H1 (cell line): ENCODE measurements at places on chromosomes 6 and 20.

DNA sequence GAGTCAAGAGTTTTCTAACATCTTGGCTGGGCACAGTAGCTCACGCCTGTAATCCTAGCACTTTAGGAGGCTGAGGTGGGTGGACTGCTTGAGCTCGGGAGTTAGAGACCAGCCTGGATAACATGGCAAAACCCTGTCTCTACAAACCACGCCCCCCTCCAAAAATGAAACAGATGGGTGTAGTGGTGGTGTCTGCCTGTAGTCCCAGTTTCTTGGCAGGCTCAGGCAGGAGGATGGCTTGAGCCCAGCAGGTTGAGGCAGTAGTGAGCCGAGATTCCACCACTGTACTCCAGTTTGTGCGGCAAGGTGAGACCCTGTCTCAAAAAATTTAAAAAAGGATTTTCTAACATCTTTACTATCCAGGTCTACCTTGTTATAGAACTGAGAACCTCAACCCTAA lies 22.0 kb downstream of the FAM8A1 start:
- peaks cover 14% of the 10 kb centered on the region for H3K36me3 ChIP-seq
- DNase-seq: no peak
- H3K4me1 ChIP-seq: no peaks in the 10 kb centered on the region
- no peak overlapping the region for H3K27ac ChIP-seq

- no peak overlapping the region for H3K27ac ChIP-seq
- no peak for DNase-seq
- H3K4me1 ChIP-seq: peaks cover 2% of the 10 kb centered on the region; the same call in 1 of the 2 replicates
- no peaks in the 10 kb centered on the region for H3K36me3 ChIP-seq
- no peak overlapping the region for H3K4me3 ChIP-seq
- no peaks in the 10 kb centered on the region for H3K27me3 ChIP-seq
These were observed 7.2 kb upstream of the UQCC2 start for GRCh38 chr6:33718713-33719112.

- no peaks in the 10 kb centered on the region for H3K27me3 ChIP-seq
- DNase-seq: no peak
- H3K36me3 ChIP-seq: no peaks in the 10 kb centered on the region
- H3K4me1 ChIP-seq: no peaks in the 10 kb centered on the region
These were observed 88.4 kb downstream of the MAFB start for GRCh38 chr20:40600441-40601219.

DNA sequence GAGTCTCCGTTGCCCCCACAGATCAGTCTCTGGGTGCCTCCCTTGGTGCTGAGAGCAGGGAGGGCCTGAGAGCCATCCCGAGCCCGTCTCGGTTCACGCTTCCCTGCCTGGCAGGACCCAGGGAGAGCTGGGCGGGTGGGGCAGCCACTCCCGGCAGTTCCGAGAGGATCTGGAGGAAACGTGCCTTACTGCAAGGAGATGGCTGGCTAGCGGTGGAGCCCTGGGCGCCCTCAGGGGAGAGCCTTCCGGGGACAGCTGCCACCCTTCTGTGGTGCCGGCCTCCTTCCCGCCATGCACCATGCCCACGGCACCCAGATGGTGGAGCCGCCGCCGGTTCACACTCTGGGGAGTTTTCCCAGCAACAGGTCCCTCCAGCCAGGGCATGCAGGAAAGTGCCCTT lies 45.8 kb upstream of the SLCO4A1 start:
- no peak for DNase-seq
- H3K4me3 ChIP-seq: no peak overlapping the region
- no peak overlapping the region for H3K27ac ChIP-seq
- no peaks in the 10 kb centered on the region for H3K27me3 ChIP-seq

GRCh38 chr6:55636406-55637102 lies 57.6 kb upstream of the HMGCLL1 start:
- H3K27me3 ChIP-seq: no peaks in the 10 kb centered on the region
- H3K4me1 ChIP-seq: no peaks in the 10 kb centered on the region
- DNase-seq: no peak

GRCh38 chr6:139080255-139080920 lies 51.8 kb downstream of the ABRACL start:
- no peaks in the 10 kb centered on the region for H3K36me3 ChIP-seq
- no peaks in the 10 kb centered on the region; the same call in 1 of the 2 replicates for H3K27me3 ChIP-seq
- no peaks in the 10 kb centered on the region for H3K4me1 ChIP-seq
- no peak for DNase-seq
- no peak overlapping the region for H3K27ac ChIP-seq

DNA sequence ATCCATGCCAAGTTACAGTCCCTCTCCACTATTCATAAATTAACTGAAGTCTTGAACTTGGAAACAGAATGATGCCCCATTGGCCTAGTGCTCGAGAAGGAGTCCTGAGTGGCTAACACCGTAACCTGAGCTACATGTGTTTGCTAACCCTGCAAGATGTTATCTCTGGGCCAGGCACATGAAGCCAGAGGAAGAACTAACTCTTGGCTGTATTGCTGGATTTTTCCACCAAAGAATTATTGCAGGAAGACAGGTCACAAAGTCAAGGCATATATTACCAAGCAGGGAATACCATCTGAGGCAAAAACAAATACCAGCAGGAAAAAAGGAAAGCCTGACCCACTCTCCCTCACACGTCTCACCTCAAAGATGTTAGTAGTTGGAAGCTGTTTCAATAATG lies 148.9 kb upstream of the PHACTR1 start:
- H3K4me1 ChIP-seq: no peaks in the 10 kb centered on the region
- H3K4me3 ChIP-seq: no peak overlapping the region
- no peaks in the 10 kb centered on the region for H3K36me3 ChIP-seq
- no peaks in the 10 kb centered on the region for H3K27me3 ChIP-seq

DNA sequence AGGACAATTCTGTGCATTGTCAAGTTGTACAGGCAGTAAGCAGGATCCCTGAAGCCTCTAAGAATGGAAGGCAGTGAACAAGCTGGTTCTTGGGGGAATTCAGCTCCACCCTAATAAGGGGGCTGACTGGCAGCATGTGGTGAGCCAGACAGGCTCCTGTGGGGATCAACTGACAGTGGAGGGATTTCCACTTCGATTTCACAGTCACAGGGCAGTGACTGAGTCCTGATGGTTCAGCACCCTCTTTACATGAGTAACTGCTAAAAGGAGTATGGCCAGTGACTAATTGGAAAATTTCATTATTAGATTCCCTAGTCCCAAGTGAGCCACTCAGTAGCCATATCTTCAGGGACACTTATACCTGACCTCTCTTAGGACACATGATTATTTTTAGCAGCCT lies 78.4 kb downstream of the NDUFAF5 start:
- no peak overlapping the region for H3K4me3 ChIP-seq
- H3K36me3 ChIP-seq: no peaks in the 10 kb centered on the region
- H3K27me3 ChIP-seq: no peaks in the 10 kb centered on the region
- H3K4me1 ChIP-seq: no peaks in the 10 kb centered on the region
